ENCODE measurements at places on chromosomes 1 and 21.

DNA sequence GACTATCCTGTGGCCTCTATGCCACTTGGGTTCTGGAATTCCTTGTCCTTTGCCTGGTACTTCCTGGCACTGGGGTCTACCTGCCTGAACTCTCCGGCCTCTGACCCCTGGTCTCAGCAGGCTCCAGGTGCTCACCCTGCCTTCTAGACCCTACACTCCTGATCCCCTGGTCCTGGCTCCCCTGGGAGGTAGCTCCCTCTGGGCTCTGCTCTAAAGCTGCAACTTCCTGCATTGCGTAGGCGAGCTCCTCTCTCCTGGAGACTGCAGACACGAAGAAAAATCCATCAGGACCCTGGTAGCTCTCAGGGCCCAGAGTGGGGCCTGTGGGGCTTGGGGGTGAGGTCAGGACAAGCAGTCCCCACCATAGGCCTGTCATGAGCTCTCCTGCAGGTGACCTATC is 7.8 kb upstream of the PLEKHG5 start:
- no peak for DNase-seq

GRCh38 chr1:115556236-115556635 is 85.5 kb upstream of the VANGL1 start:
- DNase-seq = no peak

DNA sequence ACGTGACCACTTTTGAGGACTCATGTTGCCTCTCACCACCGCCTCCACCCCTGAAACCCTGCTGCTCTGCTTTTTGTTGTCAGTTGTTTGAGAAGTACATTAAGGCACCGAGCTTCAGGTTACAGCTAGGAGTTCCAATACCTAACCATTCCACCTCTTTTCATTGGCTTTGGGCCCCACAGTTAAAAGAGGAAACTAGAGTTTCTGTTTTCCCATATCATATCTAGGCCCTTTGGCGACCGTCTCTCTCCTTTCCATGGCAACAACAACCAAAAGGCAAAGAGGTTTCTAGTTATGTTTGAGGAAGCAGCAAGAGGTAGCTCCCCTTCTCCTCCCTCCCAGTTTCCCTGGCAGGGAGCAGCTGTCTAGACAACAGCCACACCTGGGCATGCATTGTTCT is 5.9 kb downstream of the ANKRD35 start:
- DNase-seq = no peak

- DNase-seq = no peak
These were observed 101.7 kb downstream of the NAV1 start for GRCh38 chr1:201640624-201641023.

- no peak for DNase-seq
These were observed 8.7 kb upstream of the LRRC71 start for GRCh38 chr1:156911577-156912298.

GRCh38 chr1:211305044-211305443 is 21.6 kb upstream of the TRAF5 start:
- DNase-seq = no peak

DNA sequence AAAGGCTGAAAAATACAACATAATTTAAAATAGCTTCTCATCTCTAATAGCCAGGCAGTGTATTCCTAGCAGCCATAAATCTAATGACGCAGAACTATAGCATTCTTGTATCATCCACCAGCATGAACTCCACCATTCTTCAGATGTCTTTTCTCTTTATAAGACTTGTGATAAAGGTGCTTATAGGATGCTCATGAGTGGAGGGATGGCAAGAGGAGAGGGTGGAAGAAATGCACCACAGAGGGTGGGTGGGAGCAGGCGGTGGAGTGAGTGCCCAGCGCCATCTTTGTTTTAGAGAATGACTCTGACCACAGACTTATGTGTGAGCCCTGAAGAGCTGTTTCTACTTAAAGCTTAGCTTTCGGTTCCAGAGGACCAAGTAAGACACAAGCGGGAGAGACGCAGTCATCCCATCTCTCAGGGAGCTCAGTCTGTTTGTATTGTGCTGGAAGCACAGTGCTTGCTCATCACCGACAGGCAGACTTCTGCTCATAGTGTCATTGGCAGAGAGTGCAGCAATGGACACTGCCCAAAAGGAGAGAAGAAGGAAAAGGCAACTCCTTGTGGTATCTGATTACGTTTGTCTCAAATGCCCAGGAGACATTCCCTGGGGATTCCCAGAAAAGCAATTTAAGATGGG is 65.6 kb downstream of the KCNJ15 start:
- no peak for DNase-seq

DNA sequence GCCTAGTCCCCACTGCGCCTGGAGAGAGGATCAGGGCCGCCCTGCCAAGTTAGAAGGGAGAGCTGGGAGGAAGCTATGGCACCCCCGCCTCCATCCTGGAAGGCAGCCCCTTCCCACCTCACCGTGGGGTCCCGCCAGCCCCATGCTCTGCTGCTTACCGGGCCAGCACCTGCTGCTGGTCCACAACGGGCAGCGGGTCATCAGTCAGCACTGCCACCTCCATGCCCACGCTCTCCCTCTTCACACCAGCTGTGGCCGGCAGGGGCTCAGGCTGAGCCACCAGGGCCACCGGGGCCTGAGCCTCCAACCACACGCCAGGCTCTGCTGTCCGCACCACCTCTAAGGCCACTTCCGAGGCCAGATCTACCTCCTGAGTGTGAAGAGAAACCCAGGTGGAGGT is 23.5 kb upstream of the DDOST start:
- no peak for DNase-seq

GRCh38 chr1:234851450-234852438 is 241.8 kb upstream of the IRF2BP2 start:
- DNase-seq = peak; percentile 86

DNA sequence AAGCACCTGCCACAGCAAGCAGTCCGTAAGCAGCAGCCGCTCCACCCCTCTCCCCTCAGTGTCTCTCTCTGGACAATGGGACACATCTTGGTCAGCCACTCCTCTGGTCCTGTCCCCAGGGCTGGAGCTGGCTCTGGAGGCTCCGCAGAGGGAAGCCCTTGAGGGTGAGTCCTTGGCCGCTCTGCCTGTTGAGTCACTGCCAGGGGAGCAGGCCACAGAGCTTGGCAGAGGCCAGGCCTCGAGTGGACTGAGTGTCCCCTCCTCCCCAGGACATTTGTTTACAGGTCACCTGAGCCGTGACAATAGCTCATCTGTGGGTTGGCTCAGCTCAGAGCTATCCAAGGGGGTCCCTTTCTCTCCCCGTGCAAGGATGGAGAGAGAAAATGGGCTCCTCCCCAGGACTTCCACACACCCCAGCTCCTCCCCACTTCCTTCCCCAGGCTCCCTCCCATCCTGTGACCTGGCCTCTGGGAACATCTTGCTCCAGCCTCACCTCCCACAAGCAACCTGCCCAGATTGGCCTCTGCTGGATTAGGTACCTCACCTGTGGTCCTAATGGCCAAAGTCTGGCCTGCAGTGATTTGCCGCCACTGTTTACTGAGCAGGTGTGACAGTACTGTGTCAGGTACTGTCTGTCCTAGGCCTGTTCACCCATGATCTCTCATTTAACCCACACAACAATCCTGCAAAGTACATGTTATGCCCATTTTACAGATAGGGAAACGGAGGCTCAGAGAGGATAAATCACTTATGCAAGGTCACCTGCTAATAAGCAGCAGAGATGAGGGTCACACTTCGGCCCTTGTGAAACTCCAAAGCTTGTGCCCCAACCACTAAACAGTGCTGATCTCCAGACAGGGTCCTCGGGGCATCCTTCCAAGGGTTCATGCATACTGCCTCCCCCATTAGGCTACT is 4.8 kb downstream of the FAM131C start:
- DNase-seq = no peak

DNA sequence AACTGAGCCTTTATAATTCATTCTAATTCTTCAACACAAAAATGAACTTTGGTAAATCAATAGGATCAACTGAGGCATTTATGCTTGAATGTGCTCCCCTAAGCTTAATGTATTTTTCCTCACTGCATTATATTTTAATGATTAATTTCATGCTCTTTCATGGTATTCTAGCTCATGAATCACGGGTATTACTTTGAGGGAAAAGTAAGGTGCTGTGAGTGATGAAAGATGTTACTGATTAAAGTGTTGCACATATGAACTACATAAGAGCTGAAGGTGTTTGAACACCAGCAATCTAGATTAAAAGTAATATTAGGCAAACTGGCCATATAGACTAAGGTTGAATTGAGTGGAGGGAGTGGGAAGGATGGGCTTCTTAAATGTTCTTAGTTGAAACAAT is 1.9 kb downstream of the DPYD start:
- DNase-seq = no peak

DNA sequence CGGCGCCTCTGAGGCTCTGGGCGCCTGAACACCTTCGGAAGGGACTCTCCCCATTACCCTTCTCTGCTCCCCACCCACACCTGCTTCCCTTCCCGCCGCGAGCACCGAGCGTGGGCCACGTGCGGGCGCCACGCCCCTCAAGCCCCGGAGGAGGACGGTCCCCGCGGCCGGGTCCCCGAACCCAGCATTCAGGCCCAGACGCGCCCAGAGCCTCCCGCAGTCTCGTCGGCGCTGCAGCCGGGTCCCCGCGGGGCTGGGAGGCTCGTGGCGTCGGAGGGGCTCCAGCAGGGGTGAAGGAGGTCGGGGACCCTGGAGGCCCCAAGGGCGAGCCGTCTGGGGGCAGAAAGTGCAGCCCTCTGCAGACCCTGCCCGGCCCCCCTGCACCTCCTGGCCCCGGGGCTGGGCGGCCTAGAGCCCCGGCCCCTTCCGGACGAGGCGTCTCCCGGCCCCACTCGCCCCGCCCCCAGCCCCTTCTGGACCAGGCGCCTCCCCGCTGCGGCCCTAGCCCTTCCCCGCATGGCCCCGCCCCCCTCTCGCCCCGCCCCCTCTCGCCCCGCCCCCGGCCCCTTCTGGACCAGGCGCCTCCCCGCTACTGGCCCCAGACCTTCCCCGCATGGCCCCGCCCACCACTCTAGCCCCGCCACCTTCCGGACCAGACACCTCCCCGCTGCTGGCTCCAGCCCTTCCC is 378 bp upstream of the SMIM1 start:
- peak; percentile 67 for DNase-seq

DNA sequence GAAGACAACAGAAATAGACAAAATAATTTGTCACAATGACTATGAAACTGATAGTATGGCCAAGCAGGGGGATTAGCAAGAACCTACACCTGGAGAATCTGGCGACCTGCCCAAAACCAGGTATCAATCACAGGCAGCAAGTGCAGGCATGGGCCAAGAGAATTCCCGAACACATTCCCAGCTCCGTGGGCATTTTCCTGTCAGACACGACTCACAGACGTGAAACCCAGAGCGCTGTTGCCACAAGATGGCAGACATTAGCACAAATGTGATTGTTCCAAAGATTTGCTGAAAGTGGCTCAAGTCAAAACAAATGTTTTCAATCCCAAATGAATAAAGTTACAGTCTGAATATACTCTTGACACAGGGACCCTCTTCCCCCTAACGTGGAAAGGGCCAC is 36.8 kb downstream of the HLCS start:
- DNase-seq = no peak

GRCh38 chr21:16279731-16280581 is 550.2 kb downstream of the USP25 start:
- no peak for DNase-seq

- DNase-seq = peak; percentile 65
These were observed 1.8 kb upstream of the GBP5 start for GRCh38 chr1:89274411-89274857.

- no peak for DNase-seq
These were observed 9.6 kb upstream of the FABP3 start for GRCh38 chr1:31382379-31382989.

DNA sequence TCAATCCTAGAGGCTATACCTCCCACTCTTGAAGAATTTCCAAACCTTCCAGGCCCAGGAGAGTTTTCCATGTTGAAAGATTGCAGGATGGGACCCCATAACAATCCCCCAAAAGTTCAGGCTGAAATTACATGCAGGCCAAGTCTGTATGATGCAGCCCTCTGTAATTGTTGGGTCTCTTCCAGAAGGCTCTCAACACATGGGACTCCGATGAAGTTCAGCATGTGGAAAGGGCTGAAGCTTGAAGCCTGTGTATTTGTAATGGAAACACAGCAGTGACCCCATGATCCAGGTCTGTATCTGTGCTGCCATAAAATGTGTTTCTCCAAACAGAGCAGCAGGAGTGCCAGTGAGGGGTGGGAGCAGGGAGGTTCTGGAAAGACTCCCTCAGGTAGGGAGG is 202.5 kb upstream of the LYPLAL1 start:
- DNase-seq = no peak

- DNase-seq = no peak
These were observed 22.6 kb upstream of the TTC34 start for GRCh38 chr1:2823921-2824610.

- no peak for DNase-seq
These were observed 184.9 kb upstream of the ATP1B1 start for GRCh38 chr1:168921629-168922028.

GRCh38 chr1:70805641-70806040 is 242.0 kb downstream of the PTGER3 start:
- DNase-seq = no peak

GRCh38 chr1:150621497-150622302 is 7.7 kb downstream of the ENSA start:
- peak; percentile 65 for DNase-seq

DNA sequence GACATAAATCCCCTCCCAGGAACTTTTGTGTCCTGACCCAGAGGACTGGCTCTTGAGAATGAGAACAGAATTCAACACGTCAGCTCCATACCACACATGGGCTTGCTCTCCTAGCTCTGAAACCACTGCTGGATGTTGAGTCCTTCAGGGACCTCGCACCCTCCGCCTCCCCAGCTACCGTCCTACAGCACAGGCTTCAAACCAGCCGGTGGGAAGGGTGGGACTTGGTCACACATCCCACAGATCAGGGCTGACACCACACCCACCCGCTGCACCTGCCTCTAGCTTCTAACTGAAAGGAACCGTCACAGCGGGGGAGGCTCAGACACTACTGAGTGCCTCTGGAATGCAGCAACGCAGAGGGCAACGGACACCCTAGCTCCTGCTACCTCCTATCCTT is 24.0 kb downstream of the MRAP start:
- no peak for DNase-seq

GRCh38 chr1:240424740-240425464 is 187.1 kb downstream of the GREM2 start:
- DNase-seq = no peak

DNA sequence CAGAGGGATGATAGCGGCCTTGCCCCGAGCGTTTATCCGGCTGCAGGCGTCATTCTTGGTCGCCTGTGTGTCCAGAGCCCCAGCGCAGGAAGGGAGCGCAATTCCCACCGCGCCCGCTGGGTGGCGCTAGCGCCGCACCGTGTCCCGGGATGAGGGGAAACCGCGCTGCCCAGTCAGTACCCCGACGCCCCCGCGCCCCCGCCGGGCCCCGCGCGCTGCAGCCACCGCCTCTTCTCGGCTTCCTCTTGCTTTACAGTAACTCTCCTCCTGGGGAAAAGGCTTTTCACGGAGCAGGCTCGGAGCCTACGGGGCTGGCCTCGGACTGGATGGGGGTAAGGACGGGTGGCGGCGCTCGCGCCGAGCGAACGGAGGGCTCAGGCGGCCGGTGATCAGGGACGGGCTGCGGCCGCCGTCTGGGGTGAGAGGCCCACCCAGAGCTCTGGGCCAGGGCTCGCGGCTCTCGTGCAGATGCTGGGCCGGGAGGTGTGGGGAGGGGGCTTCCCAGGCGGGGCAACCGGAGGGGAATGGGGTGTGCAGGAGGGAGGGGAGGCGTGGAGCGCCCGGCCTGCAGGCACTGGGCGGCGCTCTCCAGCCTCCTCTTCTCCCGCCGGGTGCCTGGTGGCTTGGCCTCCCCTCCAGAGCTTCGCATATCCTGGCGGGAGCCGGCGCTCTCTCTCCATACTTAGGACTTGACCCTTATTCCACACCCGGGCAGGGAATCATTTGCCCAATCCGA is 29.8 kb downstream of the TEX35 start:
- peak; percentile 79 for DNase-seq
